SW 1271 (cell line): ENCODE measurements at places on chromosomes 2 and 18.
A peak's percentile ranks its signal among the peaks of the same experiment; 100 is the strongest.

GRCh38 chr2:135248611-135249010 lies 196.5 kb downstream of the RAB3GAP1 start:
- no peak for DNase-seq

- DNase-seq = no peak
Observed at GRCh38 chr2:113765276-113765675, 8.8 kb upstream of the SLC35F5 start.

DNA sequence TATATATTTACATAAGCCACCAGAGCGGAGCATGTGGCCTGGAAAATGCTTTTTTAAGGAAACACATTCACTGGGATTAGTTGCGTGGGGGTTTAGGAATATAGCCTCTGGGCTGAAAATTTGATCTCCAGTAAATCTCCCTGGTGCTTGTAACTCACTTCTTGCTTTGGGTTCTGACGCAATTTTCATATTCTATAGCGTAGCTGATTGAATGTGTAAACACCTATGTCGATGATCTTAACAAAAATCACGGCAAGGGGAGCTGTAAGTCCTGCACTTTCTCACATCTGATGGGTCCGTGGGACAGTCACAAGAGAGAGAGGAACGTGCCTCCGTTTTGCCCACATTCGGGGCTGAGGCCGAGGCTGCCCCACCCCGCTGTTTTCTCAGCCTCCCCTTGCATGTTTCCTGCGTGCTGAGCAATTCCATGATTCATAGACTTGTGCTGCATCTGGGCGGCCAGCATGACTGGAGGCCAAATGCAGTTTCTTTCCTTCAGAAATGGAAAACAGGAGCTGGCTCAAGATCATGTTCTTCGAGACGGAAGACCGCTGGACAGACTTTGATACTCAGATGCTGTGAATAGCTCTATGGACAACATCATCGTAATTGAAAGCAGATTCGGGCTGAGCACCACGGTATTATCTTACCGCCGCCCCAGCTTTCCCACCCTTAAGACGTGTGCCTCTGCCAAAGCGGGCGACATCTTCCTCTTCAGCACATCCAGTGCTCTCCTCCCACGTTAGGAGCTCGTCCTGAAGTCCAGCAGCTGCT lies 109.2 kb downstream of the TMEM18 start:
- no peak for DNase-seq

GRCh38 chr2:203730883-203731282 lies 24.4 kb downstream of the CD28 start:
- DNase-seq = no peak

- no peak for DNase-seq
Observed at GRCh38 chr2:129903586-129904425, 75.7 kb upstream of the RAB6C start.

DNA sequence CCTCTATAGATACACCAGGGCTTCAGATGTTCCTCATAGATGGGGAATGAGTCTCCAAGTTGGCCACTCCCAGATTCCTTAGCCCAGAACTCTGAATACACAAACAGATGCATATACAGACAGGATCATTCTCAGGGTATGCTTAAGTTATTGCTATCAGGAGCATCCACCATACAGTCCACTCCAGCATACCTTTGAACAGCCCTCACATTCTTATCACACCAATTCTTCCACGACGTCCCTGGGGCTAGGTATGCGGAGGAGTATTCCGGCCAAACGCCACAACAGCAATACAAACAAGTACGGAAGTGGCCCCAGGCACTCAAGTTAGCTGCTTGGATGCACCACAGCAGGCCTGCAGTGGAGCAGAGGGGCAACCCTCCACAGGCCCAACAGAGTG lies 312.5 kb upstream of the CHAC2 start:
- no peak for DNase-seq

DNA sequence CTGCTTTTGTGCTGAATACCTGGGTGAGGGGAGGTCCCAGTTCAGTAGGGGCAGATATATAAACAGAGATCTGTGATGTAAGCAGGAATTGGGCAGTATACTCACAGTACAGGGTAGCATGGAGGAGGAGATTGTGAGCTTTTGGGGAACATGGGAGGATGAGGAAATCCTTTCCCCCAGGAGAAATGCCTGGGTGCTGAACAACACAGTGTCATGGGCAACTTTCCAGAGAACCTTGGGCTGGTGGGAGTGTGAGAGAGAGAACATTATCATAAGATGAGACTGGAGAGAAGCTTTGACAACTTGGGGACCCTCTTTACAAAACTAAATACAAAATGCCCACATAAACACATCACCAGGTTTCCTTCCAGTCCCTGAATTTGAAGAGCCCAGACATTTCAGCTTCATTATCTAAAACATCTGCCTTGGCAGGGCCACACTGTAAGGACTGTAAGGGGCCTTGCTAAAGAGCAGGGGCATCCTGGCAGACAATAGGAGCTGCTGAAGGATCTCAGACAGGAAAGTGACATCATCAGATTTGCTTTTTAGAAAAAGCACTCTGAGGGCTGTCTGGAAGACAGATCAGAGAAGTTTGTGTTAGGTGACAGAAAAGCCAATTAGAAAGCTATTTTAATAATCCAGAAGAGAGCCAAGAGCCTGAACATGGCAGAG lies 303.1 kb upstream of the FBXO11 start:
- DNase-seq = no peak

DNA sequence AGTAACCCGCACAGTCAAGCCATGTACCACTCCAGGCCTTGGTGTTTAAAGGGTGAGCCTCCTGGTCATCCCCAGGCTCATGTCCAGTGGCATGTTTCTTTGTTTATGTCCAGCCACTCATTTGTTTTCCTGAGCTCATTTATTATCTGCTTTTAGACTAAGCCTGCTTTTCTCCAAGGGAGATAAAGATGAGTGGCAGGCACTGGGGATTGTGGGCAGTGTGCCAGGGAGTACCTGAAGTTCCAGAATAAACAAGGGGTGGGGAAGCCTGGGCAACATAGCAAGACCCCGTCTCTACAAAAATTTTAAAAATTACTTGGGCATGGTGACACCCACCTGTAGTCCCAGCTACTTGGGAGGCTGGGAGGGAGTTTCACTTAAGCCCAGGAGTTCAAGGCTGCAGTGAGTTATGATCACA lies 1.9 kb downstream of the ANXA4 start:
- DNase-seq = no peak

DNA sequence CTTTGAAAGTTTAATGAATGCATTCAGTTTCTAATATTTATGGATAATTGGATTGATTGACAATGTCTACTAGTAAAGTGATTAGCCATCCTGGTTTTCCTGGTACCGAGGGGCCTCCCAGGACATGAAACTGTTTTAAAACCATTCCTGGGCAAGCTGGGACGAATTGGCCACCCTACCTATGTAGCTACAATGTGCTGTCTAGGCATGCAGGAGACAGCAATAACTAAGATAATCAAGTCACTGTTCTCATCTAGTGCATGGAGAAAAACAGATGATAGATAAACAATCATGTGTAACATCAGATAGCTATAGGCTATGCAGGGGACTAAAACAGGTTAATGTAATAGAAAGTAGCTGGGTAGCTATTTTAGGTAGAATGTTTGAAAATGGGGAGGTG lies 67.1 kb downstream of the PMAIP1 start:
- DNase-seq = no peak

GRCh38 chr2:67400560-67401485 lies 3.7 kb downstream of the ETAA1 start:
- peak; percentile 18 for DNase-seq

GRCh38 chr2:133421516-133422324 lies 146.5 kb downstream of the NCKAP5 start:
- DNase-seq = no peak

DNA sequence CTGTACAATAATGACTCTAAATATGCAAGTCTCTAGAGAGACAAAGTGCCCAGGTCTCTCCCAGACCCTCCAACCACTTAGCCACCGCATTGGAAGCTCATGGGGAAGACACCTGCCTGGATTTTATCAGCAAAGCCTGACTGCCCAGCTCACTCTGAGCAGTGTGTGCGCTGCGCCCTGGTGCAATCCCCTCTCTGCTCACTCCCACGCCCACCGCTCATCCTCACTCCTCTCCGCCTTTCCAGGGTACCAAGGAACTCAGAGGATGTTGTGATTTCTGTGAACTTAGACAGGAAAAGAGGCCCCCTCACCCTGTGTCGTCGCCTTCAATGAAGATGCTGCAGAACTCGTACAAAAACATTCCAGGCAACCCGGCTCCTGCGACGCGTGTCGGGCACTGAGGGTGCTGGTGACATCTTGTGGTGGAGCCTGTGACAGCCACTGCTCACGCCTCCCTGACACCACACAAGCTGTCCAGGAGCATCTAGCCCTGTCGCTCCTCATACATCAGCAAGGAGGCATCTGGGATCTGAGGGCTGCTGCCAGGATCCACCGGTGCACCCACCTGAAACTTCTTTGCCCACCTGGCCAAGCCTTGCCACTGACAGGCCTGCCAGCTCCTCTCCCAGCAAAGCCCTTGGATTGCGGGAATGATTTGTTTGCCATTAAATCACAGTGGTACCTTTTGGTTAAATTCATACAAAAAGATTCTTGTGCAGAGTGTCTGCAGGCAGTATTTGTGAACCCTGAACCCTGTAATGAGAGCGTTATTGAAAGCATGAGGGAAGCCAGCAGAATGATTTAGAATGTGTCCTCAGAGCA lies 220.4 kb downstream of the ZNF516 start:
- no peak for DNase-seq

DNA sequence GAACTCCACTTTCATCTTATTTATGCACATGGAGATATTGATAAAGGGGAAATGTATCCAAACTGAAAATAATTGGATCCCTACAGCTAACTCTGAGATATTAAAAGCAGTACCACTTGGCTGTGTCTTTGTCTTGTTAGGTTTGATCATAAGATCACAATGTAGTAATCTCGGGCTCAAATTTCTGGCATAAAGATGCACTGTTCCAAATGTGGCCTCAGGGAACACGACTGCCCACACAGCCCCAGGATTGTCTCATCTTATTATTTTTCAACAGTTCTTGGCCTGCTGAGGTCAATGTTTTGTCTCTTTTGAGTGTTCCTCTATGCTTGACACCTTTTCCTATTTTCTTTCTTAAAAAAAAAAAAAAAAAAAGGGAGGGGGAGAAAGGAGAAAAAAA lies 114.1 kb downstream of the GBX2 start:
- DNase-seq = no peak

GRCh38 chr18:26119246-26119645 lies 14.4 kb upstream of the PSMA8 start:
- no peak for DNase-seq

DNA sequence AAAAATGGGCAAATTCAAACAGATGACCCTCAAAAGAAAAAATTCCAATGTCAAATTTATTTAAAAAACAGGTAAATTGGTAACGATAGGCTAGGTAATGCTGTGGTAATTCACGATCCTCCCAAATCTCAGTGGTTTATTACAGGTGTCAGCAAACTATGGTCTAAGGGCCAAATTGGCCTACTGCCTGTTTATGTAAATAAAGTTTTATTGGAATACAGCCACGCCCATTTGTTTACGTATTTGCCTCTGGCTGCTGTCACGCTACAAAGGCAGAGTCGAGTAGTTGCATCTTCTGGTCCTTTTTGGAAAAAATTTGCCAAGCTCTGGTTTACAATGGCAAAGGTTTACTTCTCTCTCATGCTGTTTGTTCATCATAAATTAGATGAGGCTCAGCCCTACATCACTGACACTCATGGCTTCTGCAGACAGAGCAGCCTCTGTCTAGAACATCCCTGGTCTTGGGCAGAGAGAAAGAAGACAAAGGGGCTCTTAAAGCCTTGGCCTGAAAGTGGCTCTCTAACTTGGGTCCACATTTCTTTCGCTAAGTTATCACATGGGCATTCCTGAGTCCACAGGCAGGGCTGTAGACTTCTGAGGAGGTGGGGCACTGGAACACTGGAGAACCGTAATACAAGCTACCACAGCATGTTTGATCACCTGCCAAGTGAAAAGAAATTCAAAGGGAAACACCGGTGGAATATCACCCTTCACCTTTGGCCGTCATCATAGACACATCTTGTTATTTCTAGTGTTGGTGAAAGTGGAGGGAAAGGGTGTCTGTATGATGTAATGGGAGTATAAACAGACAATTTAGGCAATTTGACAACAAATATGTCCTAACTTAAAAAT lies 34.8 kb downstream of the SP110 start:
- no peak for DNase-seq

GRCh38 chr2:9554921-9555296 lies 721 bp downstream of the ADAM17 start:
- peak; percentile 81 for DNase-seq

- DNase-seq = no peak
Observed at GRCh38 chr2:207879536-207879935, 109.8 kb upstream of the FZD5 start.

GRCh38 chr2:213627054-213627710 lies 342.9 kb downstream of the SPAG16 start:
- no peak for DNase-seq
